ENCODE measurements at places on chromosomes 13 and 19. TPM values are rescaled to one million over a fixed set of nuclear protein-coding genes. Genes with fewer than 3 reads are reported as not detected.

The KIR3DL2 gene
- polyA plus RNA-seq: not detected

The ZNF829 gene
- polyA plus RNA-seq: 6.8 TPM

The LIPE gene
- 8.6 TPM for polyA plus RNA-seq

The COG3 gene
- 30.5 TPM for polyA plus RNA-seq

- no peak for DNase-seq
Observed at GRCh38 chr19:43634506-43634871, 5.2 kb downstream of the CADM4 start.
